ENCODE measurements at places on chromosomes 4 and X.
A peak's percentile ranks its signal among the peaks of the same experiment; 100 is the strongest.

GRCh38 chr4:84221704-84222103 is 277.4 kb downstream of the NKX6-1 start:
- DNase-seq: no peak

GRCh38 chr4:37132351-37132974 is 112.1 kb upstream of the NWD2 start:
- DNase-seq: no peak

GRCh38 chr4:127985989-127986388 is 20.8 kb downstream of the ABHD18 start:
- DNase-seq: no peak

GRCh38 chr4:112225157-112225556 is 6.4 kb upstream of the AP1AR start:
- DNase-seq: no peak

GRCh38 chr4:129747756-129748155 is 651.8 kb downstream of the C4orf33 start:
- DNase-seq: no peak

- DNase-seq: peak; percentile 80
These were observed at the start of gene RTL5 for GRCh38 chrX:72131317-72132294. TSS of gene RTL5 (minus strand) at chrX:72131915.
